Stimulated activated CD8-positive, alpha-beta memory T cell treated with anti-CD3 and anti-CD28 coated beads, Interleukin-7, amount 100 ng/mL, for 1 hour (primary cell): ENCODE measurements at places on chromosomes 2 and 18.

- DNase-seq, result no peak
Observed at GRCh38 chr2:237345891-237346640, 67.9 kb downstream of the COL6A3 start.

GRCh38 chr2:136012315-136012714, 26.9 kb upstream of the DARS1 start:
- no peak for DNase-seq

DNA sequence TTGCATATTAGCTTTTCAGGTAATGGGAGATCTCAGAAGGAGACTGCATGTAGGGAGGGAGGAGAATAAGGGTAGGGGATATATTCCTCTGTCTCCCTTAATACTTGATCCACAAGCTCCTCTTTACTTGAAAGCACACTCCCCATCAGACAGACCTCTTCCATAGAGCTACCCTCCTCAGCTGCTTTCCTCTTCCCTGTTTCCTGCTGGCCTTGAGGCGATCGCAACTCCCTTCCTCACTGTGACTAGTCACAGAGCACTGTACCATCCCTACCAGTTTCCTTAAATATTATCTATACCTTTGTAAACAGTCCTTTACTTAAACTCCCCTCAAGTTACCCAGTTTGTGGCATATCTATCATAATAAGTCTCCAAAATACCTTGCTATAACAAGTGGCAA, 10.9 kb downstream of the ROCK1 start:
- no peak for DNase-seq

- no peak for DNase-seq
Observed at GRCh38 chr18:28147674-28148171, 29.2 kb downstream of the CDH2 start.

- DNase-seq, result no peak
Observed at GRCh38 chr18:38033282-38033681, 467.7 kb upstream of the CELF4 start.
